ENCODE measurements at places on chromosomes 16 and 17. TPM values are rescaled to one million over a fixed set of nuclear protein-coding genes. Genes with fewer than 3 reads are reported as not detected.

GRCh38 chr17:4357671-4358070, 8.8 kb downstream of the UBE2G1 start:
- no peak overlapping the region for H3K27ac ChIP-seq
- H3K4me3 ChIP-seq = no peak overlapping the region
- H3K36me3 ChIP-seq = no peaks in the 10 kb centered on the region
- no peak for DNase-seq

DNA sequence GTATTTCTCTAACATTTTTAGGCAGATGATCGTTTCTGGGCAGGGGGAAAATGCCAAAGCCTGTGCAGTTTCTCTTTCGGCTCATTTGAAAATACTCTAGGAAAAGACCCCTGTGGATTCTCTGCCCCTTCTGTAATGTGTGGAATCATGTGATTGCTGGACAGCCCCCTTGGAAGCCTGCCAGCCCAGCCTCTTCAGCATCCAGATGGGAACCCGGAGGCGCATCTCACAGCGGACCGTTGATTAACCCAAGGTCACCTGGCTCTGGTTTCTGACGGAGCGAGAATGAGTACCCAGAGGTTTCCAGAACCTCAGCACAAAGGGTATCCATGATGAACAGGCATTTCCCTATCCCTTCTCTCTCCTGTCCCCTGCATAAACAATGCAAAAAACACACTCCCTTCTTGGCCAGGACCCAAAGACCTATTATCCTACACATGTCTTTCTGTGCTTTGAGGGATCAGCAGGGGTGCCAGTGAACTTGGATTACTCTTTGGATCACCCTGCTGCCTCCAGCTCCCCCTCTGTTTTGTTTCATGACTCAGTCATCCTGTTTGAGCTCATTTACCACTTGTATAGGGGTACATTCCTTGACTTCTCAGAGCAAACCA, 957.1 kb upstream of the RBFOX1 start:
- no peak overlapping the region for H3K27ac ChIP-seq
- H3K36me3 ChIP-seq = no peaks in the 10 kb centered on the region
- no peaks in the 10 kb centered on the region for H3K4me1 ChIP-seq
- H3K27me3 ChIP-seq = no peaks in the 10 kb centered on the region
- H3K4me3 ChIP-seq = no peak overlapping the region

- peak overlapping the region; percentile 56 for H3K27ac ChIP-seq
- H3K36me3 ChIP-seq = peaks cover 34% of the 10 kb centered on the region
- no peaks in the 10 kb centered on the region for H3K27me3 ChIP-seq
- peaks cover 13% of the 10 kb centered on the region for H3K4me1 ChIP-seq
- H3K4me3 ChIP-seq = no peak overlapping the region
Measured at GRCh38 chr16:71625113-71625850, 702 bp upstream of the MARVELD3 start.

- H3K27ac ChIP-seq = peak overlapping the region; percentile 81
- peaks cover 17% of the 10 kb centered on the region for H3K4me1 ChIP-seq
Measured at GRCh38 chr16:31487720-31488467, 5.0 kb downstream of the SLC5A2 start.

- peaks cover 58% of the 10 kb centered on the region for H3K36me3 ChIP-seq
- DNase-seq = no peak
- H3K4me3 ChIP-seq = no peak overlapping the region
Measured at GRCh38 chr16:1502092-1503004, 9.2 kb downstream of the TELO2 start.

- peaks cover 48% of the 10 kb centered on the region for H3K27me3 ChIP-seq
- no peak for DNase-seq
- no peaks in the 10 kb centered on the region for H3K36me3 ChIP-seq
- no peak overlapping the region for H3K27ac ChIP-seq
- no peaks in the 10 kb centered on the region for H3K4me1 ChIP-seq
Measured at GRCh38 chr16:54630284-54630967, 300.2 kb upstream of the IRX5 start.

- H3K36me3 ChIP-seq = no peaks in the 10 kb centered on the region
- no peak for DNase-seq
- H3K27ac ChIP-seq = no peak overlapping the region
Measured at GRCh38 chr17:69300222-69300621, 26.7 kb downstream of the ABCA5 start.

GRCh38 chr16:11800382-11800718, 3.3 kb upstream of the ZC3H7A start:
- peaks cover 44% of the 10 kb centered on the region for H3K36me3 ChIP-seq
- H3K27me3 ChIP-seq = no peaks in the 10 kb centered on the region
- peaks cover 25% of the 10 kb centered on the region for H3K4me1 ChIP-seq
- DNase-seq = no peak
- H3K27ac ChIP-seq = no peak overlapping the region
- H3K4me3 ChIP-seq = no peak overlapping the region

- no peak for DNase-seq
- no peaks in the 10 kb centered on the region for H3K36me3 ChIP-seq
- no peaks in the 10 kb centered on the region for H3K4me1 ChIP-seq
- H3K27ac ChIP-seq = no peak overlapping the region
- H3K4me3 ChIP-seq = no peak overlapping the region
- no peaks in the 10 kb centered on the region for H3K27me3 ChIP-seq
Measured at GRCh38 chr17:11049539-11049938, 191.5 kb upstream of the SHISA6 start.

GRCh38 chr17:41697122-41697962, 8.7 kb downstream of the EIF1 start:
- H3K4me1 ChIP-seq = peaks cover 24% of the 10 kb centered on the region
- H3K27me3 ChIP-seq = no peaks in the 10 kb centered on the region
- H3K27ac ChIP-seq = no peak overlapping the region
- DNase-seq = no peak

DNA sequence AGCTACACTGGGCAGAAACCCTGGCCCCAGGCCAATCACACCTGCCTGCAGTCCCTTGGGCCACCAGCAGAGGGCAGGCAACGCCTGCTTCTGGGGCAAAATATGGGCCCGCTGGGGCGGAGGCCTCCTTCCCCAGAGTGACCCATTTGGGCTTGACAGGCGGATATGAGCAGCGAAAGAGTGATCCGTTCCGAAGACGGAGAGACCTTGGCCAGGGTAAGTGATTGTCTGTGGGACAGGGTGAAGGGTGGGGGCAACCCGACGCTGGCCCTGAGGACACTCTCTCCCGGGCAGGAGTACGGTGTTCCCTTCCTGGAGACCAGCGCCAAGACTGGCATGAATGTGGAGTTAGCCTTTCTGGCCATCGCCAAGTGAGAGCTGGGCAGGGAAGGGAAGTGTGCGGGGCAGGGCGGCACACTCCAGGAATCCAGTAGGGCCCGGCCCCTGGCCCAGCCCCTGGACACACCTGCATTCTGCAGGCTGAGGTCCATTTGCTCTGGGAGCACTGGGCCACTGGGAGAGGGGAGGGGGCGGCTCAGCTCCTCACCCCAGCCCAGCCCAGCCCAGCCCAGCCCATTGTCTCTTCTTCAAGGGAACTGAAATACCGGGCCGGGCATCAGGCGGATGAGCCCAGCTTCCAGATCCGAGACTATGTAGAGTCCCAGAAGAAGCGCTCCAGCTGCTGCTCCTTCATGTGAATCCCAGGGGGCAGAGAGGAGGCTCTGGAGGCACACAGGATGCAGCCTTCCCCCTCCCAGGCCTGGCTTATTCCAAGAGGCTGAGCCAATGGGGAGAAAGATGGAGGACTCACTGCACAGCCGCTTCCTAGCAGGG, 3.5 kb upstream of the NHERF1 start:
- H3K4me3 ChIP-seq = peak overlapping the region; percentile 6
- peaks cover 42% of the 10 kb centered on the region for H3K27me3 ChIP-seq
- no peak overlapping the region for H3K27ac ChIP-seq
- H3K36me3 ChIP-seq = peaks cover 28% of the 10 kb centered on the region

DNA sequence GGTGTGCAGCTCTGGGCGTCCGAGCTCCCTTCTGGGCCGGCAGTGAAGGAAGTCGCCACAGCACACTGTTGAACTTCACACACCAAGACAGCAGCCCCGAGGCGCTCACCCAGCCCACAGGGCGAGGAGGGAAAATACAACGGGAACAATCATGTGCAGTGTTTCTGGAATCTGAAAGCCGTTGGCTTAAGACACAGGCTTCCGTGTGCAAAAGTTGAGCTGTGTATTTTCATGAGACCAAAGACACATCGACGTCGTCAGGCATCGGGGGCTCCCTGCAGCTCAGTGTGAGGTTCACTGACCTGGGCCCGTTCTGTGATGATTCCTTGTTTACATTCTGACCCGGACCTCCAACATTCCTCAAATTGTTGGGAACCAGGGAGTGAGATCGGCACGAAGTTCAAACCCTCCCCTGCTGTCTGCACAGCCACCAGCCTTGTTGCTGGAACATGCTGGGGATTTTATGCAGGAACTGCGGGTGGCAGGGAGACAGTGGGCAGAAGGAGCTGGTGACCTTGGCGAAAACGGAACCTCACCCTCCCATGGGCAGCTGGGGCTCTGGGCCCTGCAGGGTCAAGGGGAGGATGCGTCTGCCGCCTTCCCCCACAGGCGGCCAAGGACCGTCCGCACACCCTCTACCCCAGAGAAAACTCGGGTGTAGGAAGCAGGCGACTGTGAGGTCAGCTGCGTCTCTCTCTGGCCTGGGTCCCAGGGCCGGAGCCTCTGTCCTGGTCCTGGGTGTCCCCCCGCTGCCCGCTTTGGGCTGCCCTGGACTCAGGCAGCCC, 72.2 kb downstream of the METRNL start:
- no peak overlapping the region for H3K27ac ChIP-seq
- H3K27me3 ChIP-seq = peaks cover 68% of the 10 kb centered on the region
- H3K4me3 ChIP-seq = no peak overlapping the region
- no peaks in the 10 kb centered on the region for H3K4me1 ChIP-seq

Gene ABCC11
- 0.56 TPM for total RNA-seq

Gene SOCS1
- total RNA-seq = 5.8 TPM

Gene NTN1
- total RNA-seq = 0.69 TPM

Gene C17orf100
- total RNA-seq = 1.8 TPM

Gene BRD7
- 96.0 TPM for total RNA-seq

Data from Calu3 (cell line).